ENCODE measurements at places on chromosomes 13 and 19. TPM values are rescaled to one million over a fixed set of nuclear protein-coding genes. Genes with fewer than 3 reads are reported as not detected.

- DNase-seq, result no peak
Observed at GRCh38 chr19:51586103-51586728, 15.1 kb downstream of the ZNF175 start.

LRRC25 gene
- polyA plus RNA-seq, result not detected

- DNase-seq, result no peak
Observed at GRCh38 chr19:5717215-5717935, 2.6 kb downstream of the LONP1 start.

DNA sequence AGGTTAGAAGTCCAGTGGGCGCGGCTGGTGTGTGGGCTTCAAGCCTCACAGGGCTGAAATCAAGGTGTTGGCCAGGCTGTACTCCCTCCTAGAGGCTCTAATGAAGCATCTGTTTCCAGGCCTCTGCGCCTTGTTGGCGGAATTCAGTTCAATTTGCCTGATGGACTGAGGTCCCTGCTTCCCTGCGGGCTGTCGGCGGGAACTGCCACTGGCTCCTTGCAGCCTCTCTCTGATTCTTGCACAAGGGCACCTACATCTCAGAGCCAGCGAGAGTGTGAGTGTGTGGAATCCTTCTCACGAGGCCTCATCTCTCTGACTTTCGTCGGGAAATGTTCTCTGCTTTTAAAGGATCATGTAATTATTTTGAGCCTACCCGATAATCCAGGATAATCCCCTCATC lies 128.6 kb downstream of the DLEU7 start:
- no peak for DNase-seq

- no peak for DNase-seq
Observed at GRCh38 chr13:30004204-30004603, 153.8 kb upstream of the UBL3 start.

LYL1 gene
- polyA plus RNA-seq, result 0.34 TPM

DNA sequence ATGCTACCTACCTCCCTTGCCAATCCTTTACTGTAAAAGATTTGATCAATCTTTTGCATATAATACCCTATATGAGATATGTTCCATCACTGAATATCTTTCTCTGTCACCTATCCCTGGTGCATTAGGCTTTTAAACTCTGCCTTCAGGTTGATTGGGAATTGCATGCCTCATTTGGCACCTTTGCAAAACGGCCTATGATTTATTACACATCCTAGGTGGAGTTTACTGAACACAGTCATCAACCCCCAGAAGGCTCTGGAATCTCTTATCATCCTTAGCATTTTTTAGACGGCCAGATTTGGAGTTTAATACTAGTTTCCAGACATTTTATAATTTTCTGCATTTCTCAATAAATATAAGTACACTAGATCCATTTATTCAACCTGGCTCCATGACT lies 448.4 kb upstream of the SLC10A2 start:
- no peak for DNase-seq

CGB5 gene
- polyA plus RNA-seq, result not detected

Measured in BJ (cell line).